ENCODE measurements at places on chromosomes 7 and 10.
A peak's percentile ranks its signal among the peaks of the same experiment; 100 is the strongest.

DNA sequence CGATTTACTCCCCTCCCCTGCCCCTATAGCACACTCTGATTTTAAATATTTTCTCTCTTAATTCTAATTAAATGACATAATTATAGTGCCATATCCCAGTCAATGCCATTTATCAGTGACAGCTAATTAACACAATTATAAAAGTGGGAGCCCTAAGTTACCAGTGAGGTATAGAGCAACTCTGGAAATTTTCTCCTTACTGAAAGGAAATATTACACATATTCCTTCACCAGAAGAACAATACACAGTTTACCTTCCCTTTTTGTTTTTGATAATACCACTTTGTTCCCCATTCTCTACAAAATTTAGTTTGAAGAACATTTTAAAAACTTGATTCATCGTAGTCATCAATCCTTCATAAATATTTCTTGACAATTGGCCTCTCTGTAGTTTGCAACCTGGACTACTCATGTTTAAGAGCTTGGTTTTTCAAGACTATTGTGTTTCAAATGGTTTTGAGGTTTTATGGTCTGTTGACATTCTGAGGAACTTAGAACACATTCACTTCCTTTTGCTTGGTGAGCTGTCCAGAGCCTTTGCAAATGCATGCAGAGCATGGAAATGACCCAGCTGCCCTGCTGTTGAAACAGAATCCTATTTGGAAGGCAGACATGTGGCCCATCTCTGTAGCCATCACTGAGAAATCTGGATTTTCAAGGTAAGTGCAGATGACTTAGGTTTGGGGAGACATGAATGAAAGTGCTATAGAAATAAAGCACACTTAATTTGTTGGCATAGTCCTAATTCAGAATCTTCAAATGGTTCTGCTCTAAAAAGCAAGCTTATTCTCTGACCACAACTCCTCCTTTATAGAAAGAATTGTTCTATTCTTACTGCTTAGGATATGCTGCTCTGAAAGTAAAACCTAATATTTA lies at the start of gene GPR141:
Gene GPR141 (plus strand): TSS at position 521 of the 875 bp plus-strand sequence. CDS start 56,628 bp downstream, outside the sequence.
- DNase-seq: no peak

DNA sequence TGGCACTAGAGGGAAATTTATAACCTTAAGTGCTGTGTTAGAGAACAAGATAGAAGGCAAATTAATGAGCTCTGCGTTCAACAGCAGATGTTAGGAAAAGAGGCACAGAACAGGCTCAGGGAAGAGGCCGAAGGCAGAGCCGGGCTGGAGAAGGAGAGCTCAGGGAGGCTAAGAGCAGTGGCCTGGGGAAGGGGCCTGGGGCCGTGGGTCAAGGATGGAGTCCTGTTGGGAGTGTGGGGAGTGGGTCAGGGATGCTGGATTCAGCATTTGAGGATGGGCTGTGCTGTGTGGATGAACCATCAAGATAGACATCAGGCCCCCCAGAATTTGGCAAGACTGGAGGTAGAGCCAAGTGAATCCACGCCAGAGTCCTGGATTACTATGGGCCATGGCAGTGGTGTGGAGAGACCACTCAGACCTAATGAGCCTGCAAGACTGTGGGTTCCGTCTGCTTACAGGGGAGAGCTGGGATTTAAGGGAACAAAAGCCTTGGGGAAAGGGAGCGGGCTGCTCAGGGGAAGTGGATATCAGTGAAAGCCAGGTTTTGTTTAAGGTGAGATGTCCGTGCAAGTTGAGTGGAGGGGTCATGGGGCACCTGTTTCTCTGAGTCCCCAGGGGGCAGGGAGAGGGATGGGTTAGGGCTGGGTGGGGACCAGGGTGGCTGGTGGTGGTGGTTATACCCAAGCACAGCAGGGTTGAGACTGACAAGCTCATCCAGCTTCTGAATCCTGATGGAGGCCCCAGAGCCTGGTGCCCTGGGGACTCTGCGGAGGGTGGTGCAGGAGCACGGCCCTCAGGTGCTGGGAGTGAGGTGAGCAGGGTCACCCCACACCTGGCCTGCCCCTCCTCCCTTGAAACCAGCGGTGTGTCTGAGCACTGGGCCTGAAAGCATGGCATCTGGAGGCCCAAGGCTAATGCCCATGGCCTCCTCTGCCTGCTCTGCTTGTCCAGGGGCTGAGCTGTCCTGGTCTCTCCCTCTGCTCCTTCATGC lies 101.7 kb downstream of the BMS1 start:
- no peak for DNase-seq

DNA sequence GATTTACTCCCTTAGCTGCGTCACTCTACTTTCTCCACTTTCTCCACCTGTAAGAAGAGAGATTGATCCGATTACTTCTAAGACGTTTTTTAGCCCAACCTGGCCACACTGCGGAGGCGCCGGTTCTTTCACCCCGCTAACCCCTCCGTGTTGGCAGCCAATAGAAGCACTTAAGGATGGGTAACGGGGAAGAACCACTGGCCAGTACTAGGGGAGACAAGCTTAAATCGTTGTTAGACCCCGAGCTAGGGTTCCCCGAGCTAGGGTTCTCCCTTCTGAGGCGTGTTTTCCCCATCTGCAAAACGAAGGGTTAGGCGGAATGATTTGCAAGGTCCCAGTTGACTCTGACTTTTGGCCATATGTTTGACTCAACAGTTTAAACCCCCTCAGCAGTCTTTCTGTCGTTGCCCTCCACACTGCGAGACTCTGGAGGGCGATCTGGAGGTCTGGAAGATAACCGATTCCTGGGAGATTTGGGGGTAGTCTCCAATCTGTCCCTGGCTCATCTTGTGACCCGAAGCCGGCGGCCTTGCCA lies 644 bp downstream of the UMAD1 start:
- DNase-seq: no peak

- no peak for DNase-seq
Observed at GRCh38 chr10:20207653-20208052, 391.4 kb downstream of the PLXDC2 start.

DNA sequence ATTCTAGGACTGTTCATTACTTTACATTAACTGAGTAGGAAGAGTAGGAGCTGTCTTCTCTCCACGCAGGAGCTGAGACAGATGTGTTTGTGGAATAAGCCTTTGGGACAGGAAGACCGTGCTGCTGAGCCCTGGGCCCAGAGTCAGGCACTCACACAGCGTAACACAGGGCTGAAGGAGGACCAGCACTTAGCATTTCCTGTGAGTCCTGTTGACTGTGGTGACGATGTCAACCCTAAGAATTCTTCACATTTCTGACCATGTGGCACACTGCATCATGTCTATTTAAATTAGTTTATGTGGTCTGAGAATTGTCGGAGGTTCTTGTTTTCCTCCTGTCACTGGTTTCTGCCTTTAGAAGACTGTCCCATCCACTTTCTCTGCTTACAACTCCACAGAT lies 117.2 kb downstream of the PIP4K2A start:
- DNase-seq: no peak

GRCh38 chr7:87231711-87232110 lies 12.2 kb upstream of the TMEM243 start:
- DNase-seq: no peak

DNA sequence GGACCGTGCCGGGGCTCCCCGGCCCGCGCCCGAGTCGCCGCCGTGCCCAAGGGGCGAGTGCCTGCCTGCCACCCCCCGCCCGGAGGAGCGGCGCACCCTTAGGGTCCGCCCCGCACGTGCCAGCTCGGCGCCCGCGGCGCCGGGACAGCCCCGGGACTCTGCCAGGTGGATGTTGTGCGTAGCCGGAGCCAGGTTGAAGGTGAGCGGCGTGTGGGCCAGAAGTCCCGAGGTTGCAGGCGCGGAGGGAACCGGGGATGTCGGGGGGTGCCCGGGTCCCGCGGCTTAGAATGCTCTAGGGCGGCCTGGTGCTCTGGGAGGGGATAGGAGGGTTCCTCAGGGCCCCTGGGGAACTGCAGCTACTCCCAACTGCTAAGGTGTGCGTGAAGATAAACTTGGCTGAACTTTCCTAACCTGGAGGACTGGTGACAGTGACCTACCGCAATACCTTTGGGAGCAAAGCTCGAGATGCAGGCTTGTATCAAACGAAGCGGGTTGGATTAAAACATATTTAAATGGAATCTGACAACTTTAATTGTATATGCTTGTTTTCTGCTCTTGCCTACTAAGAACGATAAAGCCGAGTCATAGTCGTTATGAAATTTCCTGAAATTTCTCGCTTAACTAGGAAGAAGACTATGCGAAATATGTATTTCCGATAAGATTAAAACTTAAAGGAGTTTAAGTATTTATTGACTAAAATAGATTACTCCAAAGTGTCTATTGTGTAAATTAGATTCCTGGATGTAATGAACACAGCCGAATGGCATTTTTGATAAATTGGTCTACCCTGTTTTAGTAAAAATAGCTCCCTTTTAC lies at the start of gene CUX1:
Gene CUX1 (plus strand): TSS at position 156 of the 816 bp plus-strand sequence. CDS start 14 bp downstream, at position 170.
- no peak for DNase-seq

- DNase-seq: peak; percentile 33
Observed at GRCh38 chr10:17454161-17455014, at the start of gene ST8SIA6. ST8SIA6 (minus strand) TSS chr10:17454595; CDS start chr10:17454255, 340 bp downstream.

- DNase-seq: no peak
Observed at GRCh38 chr10:62992145-62992721, 140.9 kb upstream of the NRBF2 start.

DNA sequence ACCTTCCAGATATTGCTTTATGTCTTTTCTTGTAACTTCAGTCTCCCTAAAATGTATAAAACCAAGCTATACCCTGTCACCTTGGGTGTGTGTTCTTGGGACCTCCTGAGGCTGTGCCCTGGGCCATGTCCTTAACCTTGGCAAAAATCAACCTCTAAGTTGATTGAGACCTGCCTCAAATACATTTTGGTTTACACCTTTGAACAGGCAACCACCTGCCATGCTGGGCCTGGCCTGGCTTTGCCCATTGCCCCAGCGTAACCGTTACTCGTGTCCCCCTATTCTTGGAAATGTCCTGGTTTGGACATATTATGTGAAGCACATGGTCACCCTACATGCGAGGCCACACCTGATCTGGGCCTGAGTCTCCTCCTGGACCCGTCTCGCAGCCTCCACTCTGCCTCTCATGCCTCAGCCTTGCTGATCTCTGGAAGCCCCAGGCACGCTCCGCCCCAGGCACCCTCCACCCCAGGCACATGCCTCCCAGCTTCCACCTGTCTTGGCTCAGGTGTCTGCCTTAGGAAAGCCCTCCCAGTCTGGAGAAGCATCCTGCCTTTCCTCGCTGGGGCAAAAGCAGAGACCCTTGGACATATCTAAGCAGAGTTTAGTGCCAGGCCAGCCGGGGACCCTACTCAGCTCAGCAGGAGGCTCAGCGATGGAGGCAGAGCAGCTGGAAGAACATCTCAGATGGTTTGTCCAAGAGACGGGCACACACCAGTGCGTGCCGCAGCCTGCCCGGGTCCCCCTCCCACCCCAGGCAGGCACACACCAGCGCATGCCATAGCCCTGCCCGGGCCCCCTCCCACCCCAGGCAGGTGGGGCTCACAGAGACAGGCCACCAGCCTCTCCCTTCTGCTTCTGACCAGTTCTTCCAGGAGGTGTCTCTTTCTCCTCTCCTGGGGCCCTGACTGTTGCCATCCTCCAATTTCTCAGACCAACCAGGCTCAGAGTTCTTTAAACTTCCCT lies 4.0 kb upstream of the VIPR2 start:
- DNase-seq: no peak

All from activated T-cell treated with anti-CD3 and anti-CD28 coated beads for 1 hour (primary cell).